Cerebellum (tissue), 4 donors: ENCODE measurements at places on chromosomes 11 and 22. TPM values are rescaled to one million over a fixed set of nuclear protein-coding genes. Genes with fewer than 3 reads are reported as not detected.

The DNAJB13 gene
- total RNA-seq: 0.27 TPM

The SFI1 gene
- total RNA-seq: 44.7 TPM

The GRM5 gene
- total RNA-seq: 49.5 TPM

The H19 gene
- total RNA-seq: 29.3 TPM

The GSTT2B gene
- 0.36 TPM for total RNA-seq

The TAF6L gene
- total RNA-seq: 16.0 TPM

The C11orf42 gene
- total RNA-seq: not detected

The PYGM gene
- total RNA-seq: 1.1 TPM

The BARX2 gene
- not detected for total RNA-seq

The DNAJB7 gene
- not detected for total RNA-seq

The MIAT gene
- 194 TPM for total RNA-seq

The ISX gene
- total RNA-seq: not detected

The CSF2RB gene
- total RNA-seq: 1.00 TPM

The GGTLC2 gene
- not detected for total RNA-seq

The CRYBA4 gene
- total RNA-seq: not detected

The FAT3 gene
- total RNA-seq: 64.5 TPM

The FLRT1 gene
- 3.7 TPM for total RNA-seq

The FOLR1 gene
- total RNA-seq: 0.82 TPM

The TMEM258 gene
- total RNA-seq: 74.4 TPM

The GALNT18 gene
- total RNA-seq: 21.7 TPM

The ANKK1 gene
- not detected for total RNA-seq

The CHADL gene
- total RNA-seq: 2.4 TPM

The RAB39A gene
- total RNA-seq: 24.8 TPM

The SLN gene
- 21.1 TPM for total RNA-seq

The KDELR3 gene
- 1.5 TPM for total RNA-seq

The OR8D1 gene
- not detected for total RNA-seq

The XKR3 gene
- not detected for total RNA-seq

The DRICH1 gene
- 2.5 TPM for total RNA-seq

The BEST1 gene
- 1.9 TPM for total RNA-seq

The ADAMTS15 gene
- 7.3 TPM for total RNA-seq
